CD4-positive, alpha-beta memory T cell (primary cell): ENCODE measurements at places on chromosomes 1 and 21. TPM values are rescaled to one million over a fixed set of nuclear protein-coding genes. Genes with fewer than 3 reads are reported as not detected.

Gene OR2T33
- not detected for polyA plus RNA-seq

Gene NBPF6
- polyA plus RNA-seq = not detected

Gene AGL
- 9.0 TPM for polyA plus RNA-seq

Gene CRYZL1
- polyA plus RNA-seq = 38.8 TPM

Gene CAPN8
- 0.33 TPM for polyA plus RNA-seq

Gene FCRLB
- polyA plus RNA-seq = 1.6 TPM

Gene LAPTM5
- polyA plus RNA-seq = 563 TPM

Gene S100A8
- 4.0 TPM for polyA plus RNA-seq

Gene IGFN1
- polyA plus RNA-seq = not detected

Gene SLC9C2
- polyA plus RNA-seq = not detected

Gene IFI44
- 20.2 TPM for polyA plus RNA-seq

Gene SPRR1B
- not detected for polyA plus RNA-seq

Gene NUAK2
- polyA plus RNA-seq = 35.7 TPM

Gene COL8A2
- polyA plus RNA-seq = not detected

Gene TNFRSF18
- 22.1 TPM for polyA plus RNA-seq

Gene SPATA21
- not detected for polyA plus RNA-seq

Gene PALMD
- not detected for polyA plus RNA-seq

Gene SLC44A3
- 1.1 TPM for polyA plus RNA-seq

Gene KCNE1
- polyA plus RNA-seq = not detected

Gene NTMT2
- not detected for polyA plus RNA-seq

Gene DMBX1
- not detected for polyA plus RNA-seq

Gene PLA2G2D
- polyA plus RNA-seq = 0.29 TPM

Gene PTPRU
- polyA plus RNA-seq = not detected

Gene ACTA1
- not detected for polyA plus RNA-seq

Gene REN
- not detected for polyA plus RNA-seq

Gene LIN28A
- polyA plus RNA-seq = not detected

Gene UBE2Q1
- polyA plus RNA-seq = 6.4 TPM

Gene CYP4A11
- not detected for polyA plus RNA-seq
